ENCODE measurements at places on chromosomes 11 and 22.

DNA sequence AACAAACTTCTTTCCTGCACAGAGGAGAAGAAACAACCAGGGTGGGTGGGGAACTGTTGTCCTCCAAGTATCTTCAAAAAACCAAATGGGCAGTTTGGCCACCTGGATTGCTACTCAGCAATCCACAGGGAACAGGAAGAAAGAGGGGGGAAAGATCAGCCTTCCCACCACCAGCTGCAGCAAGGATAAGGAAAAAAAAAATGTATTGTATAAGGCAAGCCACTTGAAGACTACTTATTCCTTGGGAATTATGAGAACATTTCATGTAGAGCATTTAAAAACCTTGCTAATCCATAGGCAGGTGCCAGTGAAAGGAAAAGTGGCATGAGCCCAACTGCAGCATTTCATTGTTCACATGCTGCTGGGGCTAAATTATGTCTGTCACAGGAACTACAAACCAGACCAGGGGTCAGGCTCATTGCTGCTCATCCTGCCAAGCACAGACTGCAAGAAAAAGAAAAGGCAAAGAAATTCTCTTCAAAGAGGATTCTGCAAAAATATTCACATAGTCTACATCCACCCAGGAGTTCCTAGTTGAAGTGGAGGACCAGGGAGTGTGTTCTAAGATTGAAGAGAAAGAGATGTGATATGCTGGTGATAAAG is 2.2 kb downstream of the RAB30 start:
- no peak for DNase-seq

DNA sequence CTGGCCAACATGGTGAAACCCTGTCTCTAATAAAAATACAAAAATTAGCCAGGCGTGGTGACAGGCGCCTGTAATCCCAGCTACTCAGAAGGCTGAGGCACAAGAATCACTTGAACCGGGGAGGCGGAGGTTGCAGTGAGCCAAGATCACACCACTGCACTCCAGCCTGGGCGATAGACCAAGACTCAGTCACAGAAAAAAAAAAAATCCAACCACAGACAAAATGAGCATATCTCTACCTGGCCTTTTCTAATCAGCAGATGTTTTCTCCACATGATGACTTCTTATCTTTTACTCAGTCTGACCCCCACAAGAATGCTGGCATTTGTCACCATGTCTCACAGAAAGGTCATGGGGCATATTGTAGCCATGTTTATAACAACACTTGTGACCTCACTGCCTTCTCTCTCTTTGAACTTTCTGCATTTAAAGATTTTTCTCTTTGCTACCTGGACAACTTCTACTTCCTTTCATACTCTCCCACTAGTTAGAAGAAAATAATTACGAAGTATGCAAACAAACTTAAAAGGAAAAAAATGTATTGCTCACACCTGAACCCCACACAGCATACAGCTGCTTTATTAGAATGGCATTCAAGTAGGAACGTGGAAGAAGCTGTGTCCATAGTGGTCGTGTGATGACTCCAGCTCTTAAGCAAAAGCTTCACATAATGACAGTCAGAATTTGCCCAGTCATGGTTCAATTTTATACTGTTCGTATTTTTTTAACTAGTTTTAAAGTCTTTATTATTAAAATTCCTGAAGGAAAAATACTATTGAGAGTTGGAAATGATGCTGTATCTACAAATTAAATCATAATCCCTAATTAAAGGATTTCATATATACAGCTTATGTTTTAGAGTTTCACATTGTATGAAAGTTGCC is 65.4 kb downstream of the ZC3H12C start:
- DNase-seq, result no peak

DNA sequence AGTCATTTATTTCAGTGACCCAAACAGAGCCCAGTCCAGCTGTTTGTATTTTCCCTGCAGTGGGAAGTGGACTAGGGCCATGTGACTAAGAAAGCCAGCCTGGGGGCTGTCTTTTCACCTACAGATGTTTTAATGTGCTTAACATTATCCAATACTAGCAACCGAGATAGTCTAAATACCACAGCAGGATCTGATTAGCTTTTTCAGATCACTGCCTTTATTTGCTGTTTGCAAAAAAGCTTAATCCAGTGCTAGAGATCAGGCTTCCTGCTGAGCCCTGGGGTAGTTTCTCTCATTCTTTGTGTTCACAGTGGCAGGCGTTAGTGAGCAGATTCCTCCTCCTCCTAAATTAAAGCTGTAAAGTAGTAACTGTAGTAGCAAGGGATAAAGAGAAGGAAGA is 35.0 kb downstream of the ZC3H12C start:
- no peak for DNase-seq

- no peak for DNase-seq
Observed at GRCh38 chr22:35629406-35630216, 12.5 kb upstream of the MB start.

DNA sequence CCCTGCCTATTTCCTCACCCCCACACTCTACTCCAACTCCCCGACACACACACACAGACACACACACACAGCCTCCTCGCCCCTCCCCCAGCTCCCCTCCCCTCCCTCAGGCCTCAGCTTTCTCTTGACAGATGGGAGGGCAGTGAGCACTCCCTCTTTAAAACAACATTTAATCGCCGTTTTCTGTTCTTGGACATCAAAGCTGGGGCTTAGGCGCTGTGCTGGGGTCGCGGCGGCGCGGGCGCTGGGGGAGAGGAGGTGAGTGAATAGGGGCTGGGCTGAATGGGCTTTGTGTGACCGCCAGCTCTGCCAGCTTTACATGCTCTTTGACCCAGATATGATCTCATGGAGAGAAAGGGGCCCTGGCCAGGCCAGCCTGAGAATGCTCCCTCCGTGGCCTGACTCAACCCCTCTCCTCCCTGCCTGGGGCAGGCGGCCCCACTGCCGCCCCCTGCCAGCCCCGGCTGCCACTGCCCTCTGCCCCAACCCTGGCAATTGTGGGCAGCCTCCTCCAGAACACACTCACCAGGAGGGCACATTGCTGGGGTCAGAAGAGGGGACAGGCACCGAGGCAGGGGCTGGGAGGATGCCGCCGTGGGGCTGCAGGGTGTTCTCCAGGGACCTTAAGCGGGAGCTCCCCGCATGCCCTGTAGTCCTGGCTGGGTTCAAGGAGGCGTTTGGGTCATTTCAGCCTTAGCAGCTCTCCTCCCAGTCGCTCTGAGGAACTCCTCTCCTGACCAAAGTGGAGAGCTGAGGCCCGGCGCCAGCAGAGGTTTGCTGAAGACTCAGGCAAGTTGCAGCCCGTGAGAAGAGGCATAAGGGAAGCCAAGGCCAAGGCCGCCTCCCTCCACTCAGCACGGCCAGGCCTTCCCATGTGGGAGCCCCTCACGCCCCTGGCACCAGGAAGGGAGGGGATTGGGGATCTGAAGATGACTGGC is 38.3 kb upstream of the NNMT start:
- DNase-seq, result no peak

DNA sequence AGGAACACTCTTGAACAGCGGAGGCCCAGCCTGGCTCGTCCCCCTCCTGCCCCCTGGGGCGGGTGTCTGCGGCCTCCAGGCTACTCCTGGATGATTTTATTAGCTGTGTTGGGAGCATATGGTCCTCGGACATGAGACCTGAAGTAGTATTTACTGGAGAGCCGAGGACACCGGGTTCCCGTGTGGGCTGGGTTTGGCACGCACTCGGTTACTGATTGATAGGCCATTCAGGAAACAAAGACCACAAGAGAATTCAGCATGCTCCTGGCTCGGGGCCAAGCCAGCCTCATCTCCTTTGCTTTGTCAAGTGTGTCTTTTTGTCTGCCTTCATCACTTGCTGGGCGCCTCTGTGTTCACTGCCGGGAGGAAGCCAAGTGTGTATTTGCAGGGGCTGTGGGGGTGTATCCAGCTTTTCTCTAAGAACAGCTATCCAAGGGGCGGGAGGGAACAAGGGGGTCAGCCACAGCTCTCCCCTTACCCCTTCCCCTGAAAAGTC is 9.7 kb downstream of the FXYD2 start:
- no peak for DNase-seq
